ENCODE measurements at places on chromosomes 7 and 10.

- DNase-seq = no peak
Observed at GRCh38 chr7:149198161-149198816, 2.9 kb downstream of the ZNF282 start.

DNA sequence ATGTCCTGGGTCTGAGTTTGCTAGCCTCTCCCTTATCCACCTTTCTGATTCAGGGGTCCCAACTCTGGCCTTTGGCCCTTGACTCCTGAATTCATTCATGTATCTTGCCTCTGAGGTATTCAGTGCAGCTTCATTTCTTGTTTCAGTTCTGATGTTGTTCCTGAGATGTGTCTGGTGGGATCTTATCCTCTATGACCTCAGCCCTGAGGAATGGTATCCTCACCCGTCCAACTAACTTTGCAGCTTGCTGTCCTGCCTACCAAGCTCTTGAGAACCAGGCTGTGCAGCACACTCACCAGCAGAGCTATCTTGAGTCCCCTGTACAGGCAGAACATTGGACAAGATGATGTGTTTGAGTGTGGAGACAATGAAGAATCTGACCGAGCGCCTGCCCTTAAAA, 13.8 kb downstream of the SUFU start:
- DNase-seq = no peak

GRCh38 chr7:64558323-64558705, 4.6 kb downstream of the ZNF680 start:
- DNase-seq = no peak

GRCh38 chr7:152925412-152926147, 166.0 kb downstream of the ACTR3B start:
- no peak for DNase-seq

- no peak for DNase-seq
Observed at GRCh38 chr10:31908157-31908556, 20.5 kb downstream of the ARHGAP12 start.

- no peak for DNase-seq
Observed at GRCh38 chr7:77950548-77950947, 152.0 kb downstream of the PHTF2 start.

DNA sequence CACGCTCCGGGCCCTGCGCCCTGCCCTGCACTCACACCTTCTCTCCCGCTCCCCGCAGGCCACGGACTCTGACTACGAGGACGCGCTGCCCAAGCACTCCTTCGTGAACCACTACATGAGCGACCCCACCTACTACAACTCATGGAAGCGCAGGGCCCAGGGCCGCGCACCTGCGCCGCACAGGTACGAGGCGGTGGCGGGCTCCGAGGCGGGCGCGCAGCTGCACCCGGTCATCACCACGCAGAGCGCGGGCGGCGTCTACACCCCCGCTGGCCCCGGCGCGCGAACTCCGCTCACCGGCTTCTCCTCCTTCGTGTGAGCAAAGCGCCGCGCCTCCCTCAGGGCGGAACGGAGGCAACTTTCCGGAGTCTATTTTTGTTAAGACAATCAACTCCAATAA, 417.0 kb upstream of the FOXK1 start:
- DNase-seq = no peak

DNA sequence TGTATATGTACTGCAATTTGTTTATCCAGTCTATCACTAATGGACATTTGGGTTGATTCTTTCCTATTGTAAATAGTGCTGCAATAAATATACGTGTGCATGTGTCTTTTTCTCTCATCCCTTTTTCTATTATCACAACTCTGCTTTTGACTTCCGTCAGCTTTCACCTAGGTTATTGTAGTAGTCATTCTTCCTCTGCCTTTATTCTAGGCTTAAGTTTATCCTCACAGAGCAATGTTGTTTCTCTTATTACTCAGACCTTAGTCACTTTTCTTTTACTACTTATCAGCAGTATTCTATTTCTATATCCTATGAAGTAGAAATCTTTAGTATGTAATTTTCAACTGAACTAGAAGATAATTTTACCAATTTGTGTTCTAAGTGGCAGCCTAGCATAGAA, 175.3 kb upstream of the SEMA3E start:
- no peak for DNase-seq

GRCh38 chr7:30898411-30898810, 13.2 kb upstream of the AQP1 start:
- DNase-seq = no peak

DNA sequence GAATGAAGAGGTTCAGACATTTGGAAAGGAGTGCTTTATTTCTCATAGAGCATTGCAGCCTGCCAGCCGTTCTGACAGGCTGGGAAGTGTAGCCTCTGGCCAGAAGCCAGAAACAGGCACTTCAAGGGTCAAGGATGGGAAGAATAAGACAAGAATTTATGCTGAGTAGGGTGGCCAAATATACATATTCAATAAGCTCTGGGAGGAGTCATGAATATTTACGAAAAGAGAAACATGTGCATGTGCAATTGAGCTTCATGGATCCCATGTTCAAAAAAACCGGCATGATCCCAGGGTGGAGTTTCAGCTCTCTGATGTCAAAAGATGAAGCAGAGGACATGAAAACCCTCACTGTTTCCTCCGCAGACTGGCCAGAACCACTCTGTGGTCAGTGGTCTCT, 32.9 kb downstream of the TLX1 start:
- no peak for DNase-seq

GRCh38 chr7:158272509-158273137, 315.0 kb downstream of the PTPRN2 start:
- DNase-seq = no peak

DNA sequence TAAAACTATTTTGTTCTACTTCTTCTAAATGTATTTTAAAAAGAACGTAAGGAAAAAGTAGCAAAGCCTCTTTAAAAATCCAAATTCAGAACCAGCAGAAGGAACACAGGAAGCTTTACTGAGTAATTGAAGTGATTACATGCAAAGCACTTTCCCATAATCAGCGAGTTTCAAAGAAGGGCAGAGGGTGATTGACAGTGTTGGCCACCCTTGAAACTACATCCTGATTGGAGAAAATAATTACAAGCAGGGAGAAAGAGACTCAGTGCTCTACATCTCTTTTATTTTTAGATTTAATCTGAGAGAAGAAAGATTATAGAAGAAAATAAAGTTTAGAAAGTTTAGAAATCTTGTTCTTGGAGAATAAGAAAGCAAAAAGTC, 20.3 kb upstream of the HGF start:
- no peak for DNase-seq

DNA sequence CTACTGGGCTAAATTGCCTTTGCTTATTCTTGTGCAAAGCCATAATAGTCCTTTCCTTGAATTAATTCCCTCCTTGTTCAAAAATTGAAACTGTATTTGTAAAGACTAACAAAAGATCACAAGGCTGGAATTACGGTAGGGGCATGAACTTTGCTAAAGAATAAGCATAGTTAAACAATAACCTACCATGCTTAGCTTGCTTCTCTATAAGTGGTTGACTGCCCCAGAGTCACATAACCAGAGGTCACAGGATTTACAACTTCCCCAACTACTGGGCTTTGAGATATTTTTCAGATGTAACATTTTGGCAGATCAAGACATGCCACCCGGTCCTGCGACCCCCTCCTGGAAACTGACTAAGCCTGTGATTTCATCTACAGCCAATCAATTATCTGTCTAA, 181.4 kb downstream of the GPAM start:
- DNase-seq = no peak

- peak; percentile 71 for DNase-seq
Observed at GRCh38 chr7:27210441-27211083, 10.7 kb upstream of the HOXA13 start.

DNA sequence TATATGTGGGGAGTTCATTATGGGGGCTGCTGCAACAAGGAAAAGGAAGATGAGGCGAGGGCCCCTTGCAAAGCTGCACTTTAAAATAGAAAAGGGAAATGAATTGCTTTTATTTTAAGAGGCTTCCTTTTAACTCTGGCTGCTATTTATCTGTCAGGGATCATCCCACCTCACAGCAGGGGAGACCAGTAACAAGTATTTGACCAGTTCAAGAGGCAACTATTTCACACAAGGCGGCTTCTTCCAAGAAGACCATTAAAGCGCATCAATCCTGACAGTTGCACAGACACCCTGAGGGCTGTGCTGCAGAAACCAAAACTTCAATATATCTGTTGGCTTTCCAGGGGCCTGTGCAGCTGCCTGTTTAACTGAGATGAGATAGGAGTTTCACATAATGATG, 1009.2 kb downstream of the SORCS3 start:
- DNase-seq = no peak

GRCh38 chr7:73828107-73828803, 2.5 kb upstream of the CLDN4 start:
- DNase-seq = peak; percentile 83

DNA sequence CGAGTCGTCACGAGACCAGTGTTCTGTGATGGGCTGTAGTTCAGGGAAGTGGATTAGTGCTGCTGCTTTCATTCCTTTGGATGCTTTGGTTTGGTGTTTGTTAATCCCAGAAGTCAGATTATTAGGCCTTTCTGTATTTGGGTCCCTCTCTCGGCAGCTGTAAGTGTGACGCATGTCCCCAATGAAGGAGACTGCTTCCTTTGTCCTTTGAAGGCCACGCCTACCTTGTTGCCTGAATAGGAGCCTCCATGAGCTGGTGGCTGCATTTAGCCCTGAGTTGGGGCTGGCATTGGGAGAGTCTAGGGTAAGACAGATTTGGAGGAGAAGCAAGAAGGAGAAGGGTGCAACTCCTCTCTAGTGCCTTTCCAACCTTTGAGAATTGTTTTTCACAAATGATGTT, 34.5 kb downstream of the DOCK1 start:
- no peak for DNase-seq

GRCh38 chr7:83941300-83941699, 253.3 kb downstream of the SEMA3A start:
- no peak for DNase-seq

DNA sequence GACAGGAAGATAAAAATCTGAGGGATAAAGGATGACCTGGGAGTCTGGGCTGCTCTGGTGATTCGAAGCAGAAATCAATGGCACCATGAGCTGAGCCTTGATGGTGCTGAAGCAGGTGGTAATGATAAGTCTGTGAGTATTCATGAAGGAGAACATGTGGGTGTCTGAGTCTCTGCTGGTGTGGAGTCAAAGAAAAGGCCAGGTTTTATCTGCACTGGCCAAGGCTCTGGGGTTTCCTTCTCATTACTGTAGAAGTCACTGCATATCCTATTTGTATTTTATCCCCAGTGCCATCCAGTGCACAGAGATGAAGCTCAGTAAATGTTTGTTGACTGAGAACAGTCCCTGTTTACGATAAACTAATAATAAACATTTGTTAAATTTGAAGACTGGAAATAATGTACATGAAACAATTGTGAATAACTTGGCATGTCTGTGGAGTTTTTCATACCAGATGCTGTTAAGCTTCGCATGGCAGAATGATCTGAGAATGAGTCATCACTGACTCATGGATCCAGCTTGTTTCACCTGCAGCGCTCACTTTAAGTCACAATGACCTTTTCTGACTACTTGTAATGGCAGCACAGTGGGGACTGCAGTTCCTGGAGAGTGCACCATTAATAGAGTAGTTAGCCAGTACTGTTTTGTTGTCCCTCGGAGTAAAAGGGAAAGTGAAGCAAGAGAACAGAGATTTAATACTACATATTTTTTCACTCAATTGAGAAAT, 538.5 kb downstream of the HTR7 start:
- DNase-seq = peak; percentile 87

DNA sequence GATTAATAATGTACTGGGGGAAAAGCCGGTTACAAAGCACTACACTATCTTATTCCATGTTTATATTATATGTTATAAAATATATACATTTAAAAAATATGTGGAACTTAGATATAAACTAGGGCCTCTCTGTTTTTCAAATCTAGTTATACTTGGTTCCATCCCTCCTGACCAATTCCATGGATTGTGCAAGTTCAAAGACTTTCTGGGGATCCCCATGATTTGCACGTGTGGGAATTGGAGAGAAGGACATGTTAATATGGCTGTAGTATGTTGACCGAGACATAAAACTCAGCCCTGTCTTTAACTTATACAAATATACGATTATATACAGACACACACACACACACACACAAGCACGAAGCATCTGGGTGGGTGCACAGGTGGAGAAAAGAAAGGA, 18.8 kb upstream of the ECHDC3 start:
- no peak for DNase-seq

GRCh38 chr7:35487841-35488240, 207.1 kb downstream of the HERPUD2 start:
- DNase-seq = no peak

GRCh38 chr7:3895341-3896116, 594.5 kb downstream of the SDK1 start:
- DNase-seq = no peak

- no peak for DNase-seq
Observed at GRCh38 chr7:140697447-140698143, 1.1 kb downstream of the NDUFB2 start.

GRCh38 chr7:151790830-151791620, 85.9 kb downstream of the PRKAG2 start:
- no peak for DNase-seq

GRCh38 chr10:59125666-59126065, 50.8 kb upstream of the PHYHIPL start:
- DNase-seq = no peak

DNA sequence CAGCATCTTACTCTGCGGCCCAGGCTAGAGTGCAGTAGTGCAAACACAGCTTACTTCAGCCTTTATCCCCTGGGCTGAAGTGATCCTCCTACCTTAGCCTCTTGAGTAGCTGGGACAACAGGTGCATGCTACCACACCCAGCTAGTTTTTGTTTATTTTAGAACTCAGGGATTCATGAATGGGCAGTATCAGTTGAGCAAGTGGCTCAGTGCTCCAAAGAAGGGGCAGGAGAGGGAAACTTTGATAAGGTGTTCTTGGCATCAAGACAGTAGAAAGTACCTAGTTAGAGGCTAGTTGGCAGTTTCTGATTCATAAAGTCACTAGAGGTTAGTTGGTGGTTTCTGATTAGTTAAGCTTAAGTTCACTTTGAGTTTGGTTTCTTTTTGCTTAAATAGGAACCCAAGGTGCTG, 18.4 kb downstream of the TRIM24 start:
- no peak for DNase-seq

- DNase-seq = no peak
Observed at GRCh38 chr7:45647967-45648670, 74.0 kb downstream of the ADCY1 start.

GRCh38 chr10:96794836-96795733, 37.0 kb upstream of the LCOR start:
- no peak for DNase-seq

DNA sequence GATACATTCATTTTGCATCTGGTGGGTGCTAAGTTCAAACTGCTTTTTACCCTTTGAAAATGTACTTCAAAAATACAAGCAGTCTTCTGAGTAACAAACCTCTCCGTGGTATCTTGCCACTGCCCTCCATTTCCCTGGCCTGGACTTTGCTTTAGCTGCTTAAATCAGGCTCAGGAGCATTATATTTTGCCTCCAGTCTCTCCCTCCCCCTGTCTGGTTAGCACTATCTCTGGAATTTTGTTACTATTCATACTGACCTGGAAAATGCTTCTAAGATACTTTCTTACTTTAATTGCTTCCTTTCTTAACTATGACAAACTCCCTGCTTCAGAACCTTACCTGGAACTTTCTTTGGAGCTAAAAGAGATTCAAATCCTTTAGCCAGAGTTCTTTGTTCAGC, 369.8 kb downstream of the GFRA1 start:
- no peak for DNase-seq

GRCh38 chr10:95282107-95282506, 8.7 kb downstream of the PDLIM1 start:
- no peak for DNase-seq

GRCh38 chr7:120587243-120587642, 270.7 kb downstream of the TSPAN12 start:
- DNase-seq = no peak

GRCh38 chr7:156479596-156479995, 161.0 kb upstream of the RNF32 start:
- no peak for DNase-seq

- no peak for DNase-seq
Observed at GRCh38 chr7:96116173-96116572, 205.7 kb downstream of the SLC25A13 start.

GRCh38 chr10:1696106-1696505, 41.2 kb downstream of the ADARB2 start:
- DNase-seq = no peak

Measured in ACHN (cell line).